Germinal center (tissue), 1 donor: ENCODE measurements at places on chromosomes 6 and 20.

DNA sequence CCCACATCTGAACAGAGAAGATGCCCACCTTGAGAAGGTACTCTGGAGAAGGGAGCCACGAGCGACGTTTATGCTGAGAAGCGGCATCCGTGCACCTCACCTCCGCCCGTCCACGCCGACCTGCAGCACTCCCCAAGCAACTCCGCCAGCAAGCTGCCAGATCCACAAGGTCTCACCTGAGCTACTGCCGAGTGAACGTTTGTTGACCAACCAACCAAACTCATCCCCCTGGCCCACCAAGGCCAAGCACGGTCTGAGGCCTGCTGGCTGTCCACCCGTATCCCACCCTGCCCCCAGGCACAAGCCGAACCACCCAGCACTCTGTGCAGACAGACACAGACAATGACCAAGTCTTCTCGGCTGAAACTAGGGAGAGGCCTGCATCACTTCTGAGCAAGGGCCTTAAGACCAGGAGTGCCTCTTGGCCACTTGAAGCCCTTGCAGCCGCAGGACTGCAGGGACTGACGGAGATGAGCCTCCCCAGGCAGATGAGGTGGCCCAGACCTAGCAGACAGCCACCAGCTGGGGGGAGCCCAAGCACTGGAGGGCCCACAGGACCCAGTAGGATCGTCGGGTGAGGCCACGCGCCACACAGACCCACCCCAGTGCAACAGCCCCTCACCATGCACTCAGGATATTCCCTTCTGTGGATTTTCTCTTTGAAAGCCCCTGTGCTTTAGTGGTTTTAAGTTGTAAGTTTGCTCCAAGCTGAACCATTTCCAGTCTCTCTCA, 12.1 kb downstream of the TAF4 start:
- DNase-seq = no peak

DNA sequence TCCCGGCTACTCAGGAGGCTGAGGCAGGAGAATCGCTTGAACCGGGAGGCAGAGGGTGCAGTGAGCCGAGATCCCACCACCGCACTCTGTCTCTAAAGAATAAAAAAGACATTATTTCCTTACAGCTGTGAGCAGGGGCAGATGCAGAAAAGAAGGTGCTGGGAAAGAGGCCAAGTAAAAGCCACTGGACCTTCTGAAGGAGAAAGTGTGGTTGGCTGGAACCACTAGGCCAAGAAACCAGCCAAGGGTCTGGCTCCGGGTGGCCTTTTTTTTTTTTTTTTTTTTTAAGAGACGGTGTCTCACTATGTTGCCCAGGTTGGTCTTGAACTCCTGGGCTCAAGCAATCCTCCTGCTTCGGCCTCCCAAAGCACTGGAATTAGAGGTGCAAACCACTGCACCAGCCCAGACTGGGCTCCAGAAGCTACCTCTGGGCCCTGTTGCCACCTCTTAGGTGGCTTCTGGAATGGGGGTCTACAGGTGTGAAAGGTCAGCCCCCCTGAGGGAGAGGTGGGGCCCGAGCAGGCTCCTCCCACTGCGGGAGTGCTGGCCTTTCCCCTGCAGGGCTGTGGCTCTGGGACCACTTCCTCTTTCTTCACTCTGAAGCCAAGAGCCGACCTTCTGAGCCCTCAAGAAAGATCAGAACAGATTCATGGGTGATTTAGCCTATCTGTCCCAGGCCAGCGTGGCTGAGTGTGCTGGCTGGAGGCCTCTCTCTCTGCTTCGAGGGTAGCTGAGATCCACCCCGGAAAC, at the start of gene FGD2:
FGD2 (plus strand) TSS at position 595 of the 750 bp plus-strand sequence. CDS start 163 bp downstream, outside the sequence.
- DNase-seq = peak; percentile 89

DNA sequence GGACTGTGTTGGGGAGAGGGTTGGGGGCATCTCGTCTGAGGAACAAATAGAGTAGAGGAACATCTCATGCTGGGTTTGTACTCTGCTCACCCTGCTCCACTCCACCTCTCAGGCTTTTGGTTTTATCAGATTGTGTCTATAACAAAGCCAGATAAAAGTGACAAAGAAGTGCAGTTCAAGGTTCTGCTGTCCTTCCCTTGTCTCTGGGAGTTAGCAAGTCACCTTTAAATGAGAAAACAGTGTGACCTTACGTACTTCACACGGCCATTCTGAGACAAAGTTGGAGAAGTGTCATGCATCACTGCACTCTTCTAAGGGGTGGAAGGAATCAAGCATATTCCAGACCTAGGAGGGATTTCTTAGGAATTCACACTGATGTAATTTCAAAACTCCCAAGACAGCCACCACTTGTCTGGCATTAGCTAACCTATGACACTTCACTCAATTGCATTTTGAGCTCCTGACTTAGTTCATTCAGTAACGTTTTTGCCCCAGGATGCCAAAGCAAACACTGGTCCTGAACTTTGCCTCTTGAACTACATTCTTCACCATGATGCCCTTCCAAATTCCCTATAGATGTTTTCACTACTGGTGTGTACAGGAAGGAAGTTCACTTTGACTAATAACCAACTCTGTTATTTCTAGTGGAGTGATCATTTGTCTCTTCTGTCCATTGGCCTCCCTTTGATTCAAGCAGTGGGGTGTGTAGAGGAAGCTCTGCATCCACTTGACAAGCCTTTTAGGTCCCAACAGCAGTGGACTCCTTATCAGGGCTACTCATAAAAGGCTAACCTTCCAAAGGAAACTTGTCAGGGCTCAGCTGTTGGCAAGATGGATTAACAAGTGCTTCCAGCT, 647.6 kb upstream of the FLRT3 start:
- DNase-seq = no peak

DNA sequence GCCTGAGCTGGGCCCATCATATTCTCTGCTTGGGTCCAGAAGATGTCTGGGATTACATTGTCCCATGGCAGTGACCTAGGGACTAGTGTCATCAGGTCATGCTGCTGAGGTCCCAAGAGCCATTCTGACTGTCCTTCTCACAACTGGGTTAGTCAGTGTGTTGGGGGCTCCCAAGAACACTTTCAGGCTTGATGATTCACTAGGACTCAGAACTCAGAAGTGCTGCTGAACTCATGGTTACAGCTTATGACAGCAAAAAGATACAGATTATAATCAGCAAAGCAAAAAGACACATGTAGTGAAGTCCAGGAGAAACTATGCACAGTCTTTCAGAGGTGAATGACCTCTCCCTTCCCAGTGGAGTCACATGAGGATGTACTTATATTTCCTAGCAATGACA, 107.8 kb downstream of the SYNE1 start:
- DNase-seq = no peak

GRCh38 chr6:168037242-168037641, 39.8 kb downstream of the KIF25 start:
- no peak for DNase-seq

DNA sequence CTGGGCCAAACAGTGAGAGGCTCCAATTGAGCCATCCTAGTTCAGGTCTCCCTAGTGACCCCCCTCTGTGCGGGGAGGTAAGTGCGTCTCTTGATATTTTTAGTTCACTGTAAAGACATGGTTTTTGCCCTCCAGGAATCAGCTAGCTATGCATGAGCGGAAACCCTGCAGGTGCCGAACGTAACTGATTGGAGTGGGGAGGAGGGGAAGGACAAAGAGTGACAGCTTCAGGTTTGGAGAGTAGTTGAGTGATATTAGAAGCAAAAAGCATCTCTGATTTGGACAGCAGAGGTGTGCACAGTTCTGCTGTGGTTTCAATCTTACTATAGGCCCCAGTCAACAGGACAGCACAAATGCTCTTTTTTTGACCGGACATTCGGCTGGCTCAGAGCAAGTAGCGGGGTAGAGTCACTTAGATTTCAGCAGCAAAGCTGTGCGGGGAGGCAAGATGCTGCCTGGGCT, 31.8 kb downstream of the TBC1D7 start:
- DNase-seq = no peak

DNA sequence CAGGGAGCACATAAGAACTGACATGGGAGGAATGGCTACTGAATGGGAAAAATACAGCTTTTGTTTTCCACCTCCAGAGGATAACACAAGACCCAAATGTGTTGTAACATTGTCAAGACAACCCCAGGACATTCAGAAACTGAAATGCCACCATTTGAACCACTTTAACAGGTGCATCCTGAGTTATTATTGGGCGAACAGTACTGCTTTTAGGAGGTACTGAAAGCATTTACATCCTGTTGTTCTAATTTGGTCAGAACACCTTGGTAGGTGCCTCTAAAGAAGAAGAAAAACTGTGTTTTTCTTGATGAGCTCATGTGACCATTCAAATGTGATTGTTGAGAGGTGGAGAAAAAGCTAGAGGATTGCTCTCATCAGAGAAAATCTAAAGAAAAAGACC, 6.4 kb upstream of the TXNDC5 start:
- peak; percentile 69 for DNase-seq

GRCh38 chr6:44203955-44204354, 12.8 kb upstream of the MYMX start:
- DNase-seq = no peak

GRCh38 chr6:3397229-3398164, 59.4 kb downstream of the SLC22A23 start:
- DNase-seq = no peak

- no peak for DNase-seq
Observed at GRCh38 chr20:11717562-11717961, 200.1 kb upstream of the BTBD3 start.

GRCh38 chr6:9543649-9544048, 871.2 kb downstream of the TFAP2A start:
- no peak for DNase-seq

DNA sequence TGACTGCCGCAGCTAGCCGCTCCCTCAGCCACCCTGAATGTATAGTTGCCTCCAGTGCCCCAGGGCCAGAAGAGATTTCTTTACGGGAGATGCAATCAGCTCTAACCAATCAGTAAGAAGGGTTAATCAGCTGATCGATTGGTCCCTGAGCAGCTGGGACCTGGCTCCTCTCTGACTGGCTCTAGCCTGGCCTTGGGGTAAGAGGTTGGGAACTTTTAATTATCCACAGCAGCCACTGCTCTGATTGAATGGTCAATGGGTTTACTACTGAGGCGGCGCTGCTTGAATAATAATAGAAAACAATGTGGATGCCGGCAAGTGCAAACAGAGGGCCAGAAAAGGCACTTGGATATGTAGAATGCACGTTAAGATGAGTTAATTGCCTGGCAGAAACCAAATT, 99.8 kb downstream of the TFAP2A start:
- DNase-seq = no peak

DNA sequence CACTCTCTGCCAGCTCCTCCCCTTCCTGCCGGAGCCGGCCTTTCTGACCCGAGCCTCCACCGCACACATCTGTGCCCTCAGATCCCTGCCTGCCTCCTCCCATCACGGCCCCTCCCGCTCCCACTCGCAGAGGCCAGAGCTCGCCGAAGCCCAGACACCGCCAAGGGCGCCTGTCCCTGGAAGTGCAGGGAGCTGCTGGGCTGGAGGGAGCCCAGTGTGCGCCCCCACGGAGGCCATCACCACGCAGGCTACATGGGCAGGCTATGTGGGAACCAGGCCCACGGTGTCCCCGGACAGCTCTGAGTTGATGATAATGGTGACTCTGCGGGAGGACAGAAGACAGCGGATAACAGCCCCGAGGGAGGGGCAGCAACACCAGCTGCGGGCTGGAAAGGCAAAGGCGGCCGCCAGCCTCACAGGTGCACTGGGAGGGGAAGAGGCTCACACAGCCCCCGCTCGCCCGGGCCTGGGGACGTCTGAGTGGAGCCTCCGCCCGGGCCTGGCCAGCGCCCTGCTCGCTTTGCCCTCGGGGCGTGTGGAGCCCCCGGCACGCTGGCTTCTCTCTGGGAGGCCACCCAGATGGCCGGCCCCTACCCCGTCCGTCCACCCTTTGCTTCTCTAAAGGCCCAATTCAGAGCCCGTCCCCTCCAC, 154.9 kb downstream of the DLL1 start:
- no peak for DNase-seq

GRCh38 chr6:60952500-60952899, 1333.5 kb downstream of the KHDRBS2 start:
- DNase-seq = no peak

DNA sequence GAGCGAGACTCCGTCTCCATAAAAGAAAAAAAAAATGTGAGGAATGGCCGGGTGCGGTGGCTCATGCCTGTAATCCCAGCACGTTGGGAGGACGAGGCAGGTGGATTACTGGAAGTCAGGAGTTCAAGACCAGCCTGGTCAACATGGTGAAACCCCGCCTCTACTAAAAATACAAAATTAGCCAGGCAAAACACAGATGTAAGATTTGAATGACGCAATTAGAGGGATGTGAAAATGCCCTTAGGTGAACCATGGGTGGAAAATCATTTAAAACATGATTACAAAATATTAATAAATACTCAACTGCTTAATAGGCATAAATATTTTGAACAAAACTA, 20.9 kb downstream of the COL9A3 start:
- DNase-seq = no peak

DNA sequence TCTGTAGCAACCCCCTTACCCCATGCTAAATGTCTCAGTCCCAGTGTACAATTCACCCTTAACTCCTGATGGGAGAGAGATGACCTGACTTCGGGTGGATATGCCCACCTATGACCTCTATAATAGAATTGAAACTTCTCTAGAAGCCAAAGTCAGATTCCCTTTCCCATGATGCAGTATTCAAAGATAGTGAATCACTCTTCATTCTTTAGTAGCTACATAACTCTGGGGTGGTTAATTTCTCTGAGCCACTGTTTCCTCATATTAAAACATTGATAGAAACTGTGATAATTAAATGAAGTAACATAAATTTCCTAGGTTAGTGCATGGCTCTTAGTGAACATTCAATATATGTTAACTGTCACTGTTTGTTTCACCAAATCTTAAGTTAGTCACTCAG, 500.4 kb downstream of the COL12A1 start:
- no peak for DNase-seq

DNA sequence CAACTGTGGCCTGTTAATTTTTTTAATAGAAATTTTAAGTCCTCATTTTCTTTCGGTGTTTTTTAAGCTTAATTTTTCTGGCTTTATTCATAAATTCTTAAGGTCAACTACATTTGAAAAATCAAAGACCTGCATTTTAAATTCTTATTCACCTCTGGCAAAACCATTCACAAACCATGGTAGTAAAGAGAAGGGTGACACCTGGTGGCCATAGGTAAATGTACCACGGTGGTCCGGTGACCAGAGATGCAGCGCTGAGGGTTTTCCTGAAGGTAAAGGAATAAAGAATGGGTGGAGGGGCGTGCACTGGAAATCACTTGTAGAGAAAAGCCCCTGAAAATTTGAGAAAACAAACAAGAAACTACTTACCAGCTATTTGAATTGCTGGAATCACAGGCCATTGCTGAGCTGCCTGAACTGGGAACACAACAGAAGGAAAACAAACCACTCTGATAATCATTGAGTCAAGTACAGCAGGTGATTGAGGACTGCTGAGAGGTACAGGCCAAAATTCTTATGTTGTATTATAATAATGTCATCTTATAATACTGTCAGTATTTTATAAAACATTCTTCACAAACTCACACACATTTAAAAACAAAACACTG, 10.1 kb downstream of the HFE start:
- peak; percentile 45 for DNase-seq

GRCh38 chr6:131917318-131917717, 33.9 kb downstream of the CCN2 start:
- DNase-seq = peak; percentile 8

- no peak for DNase-seq
Observed at GRCh38 chr6:143224516-143224915, 163.8 kb downstream of the AIG1 start.

DNA sequence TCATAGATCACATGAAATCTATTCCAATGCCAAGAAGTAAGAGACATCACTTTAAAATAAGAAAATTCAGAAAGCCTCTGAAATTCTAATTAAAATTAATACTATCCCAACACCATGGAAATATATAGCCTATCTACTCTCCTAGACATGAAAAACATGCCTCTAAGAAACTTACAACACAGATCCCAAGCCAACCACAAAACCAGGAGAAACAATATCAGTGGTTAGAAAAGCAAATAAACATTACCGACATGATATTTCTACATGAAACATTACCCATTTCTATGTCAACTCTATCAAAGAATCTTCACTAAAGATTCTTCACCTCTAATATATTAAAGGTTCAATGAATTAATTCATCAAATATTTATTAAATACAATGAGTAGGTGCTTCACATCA, 4.8 kb downstream of the EPB41L2 start:
- no peak for DNase-seq
